Kidney capillary endothelial cell (primary cell): ENCODE measurements at places on chromosomes 6 and 20.

DNA sequence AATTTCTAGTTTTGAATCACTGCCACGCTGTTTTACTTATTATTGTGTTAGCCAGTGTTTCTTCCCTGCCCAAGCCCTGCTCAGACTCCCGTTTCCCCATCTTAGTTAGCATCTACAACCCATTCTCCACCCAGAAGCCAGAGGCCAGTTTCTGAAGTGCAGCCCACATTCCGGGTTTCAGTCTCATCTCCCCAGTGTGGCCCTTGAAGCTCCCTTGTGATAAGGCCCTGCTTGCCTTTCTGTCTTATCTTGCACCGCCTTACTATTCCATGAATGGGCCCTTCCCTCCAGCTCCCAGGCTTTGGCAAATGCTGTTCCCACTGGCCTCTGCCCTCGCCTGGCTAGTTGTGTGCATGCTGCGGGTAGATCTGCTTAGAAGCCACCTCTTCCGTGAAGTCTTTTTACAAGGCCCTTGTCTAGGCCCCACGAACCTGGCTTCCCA is 41.1 kb downstream of the TOX2 start:
- no peak for DNase-seq

DNA sequence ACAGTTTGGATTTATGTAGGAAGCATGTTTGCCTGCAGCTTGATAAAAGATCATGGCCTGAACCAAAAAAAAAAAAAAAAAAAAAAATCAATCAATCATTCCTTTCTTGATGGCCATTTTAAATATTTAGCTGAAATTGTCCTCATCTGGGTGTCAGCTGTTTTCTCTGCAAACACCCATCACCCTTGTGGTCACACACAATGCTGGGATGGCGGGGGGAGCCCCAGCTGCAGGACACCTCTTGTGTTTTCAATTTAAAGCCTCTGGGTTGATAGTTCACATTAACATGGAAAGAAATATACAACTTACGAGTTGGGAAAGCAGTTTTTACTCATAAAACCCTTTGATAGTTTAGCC is 160.4 kb downstream of the ZFP64 start:
- DNase-seq, result no peak

DNA sequence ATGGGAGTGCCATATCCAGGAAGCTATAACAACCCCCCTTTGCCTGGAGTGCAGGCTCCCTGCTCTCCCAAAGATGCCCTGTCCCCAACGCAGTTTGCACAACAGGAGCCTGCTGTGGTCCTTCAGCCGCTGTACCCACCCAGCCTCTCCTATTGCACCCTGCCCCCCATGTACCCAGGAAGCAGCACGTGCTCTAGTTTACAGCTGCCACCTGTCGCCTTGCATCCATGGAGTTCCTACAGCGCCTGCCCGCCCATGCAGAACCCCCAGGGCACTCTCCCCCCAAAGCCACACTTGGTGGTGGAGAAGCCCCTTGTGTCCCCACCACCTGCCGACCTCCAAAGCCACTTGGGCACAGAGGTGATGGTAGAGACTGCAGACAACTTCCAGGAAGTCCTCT is 56.7 kb upstream of the TMEM181 start:
- DNase-seq, result no peak

DNA sequence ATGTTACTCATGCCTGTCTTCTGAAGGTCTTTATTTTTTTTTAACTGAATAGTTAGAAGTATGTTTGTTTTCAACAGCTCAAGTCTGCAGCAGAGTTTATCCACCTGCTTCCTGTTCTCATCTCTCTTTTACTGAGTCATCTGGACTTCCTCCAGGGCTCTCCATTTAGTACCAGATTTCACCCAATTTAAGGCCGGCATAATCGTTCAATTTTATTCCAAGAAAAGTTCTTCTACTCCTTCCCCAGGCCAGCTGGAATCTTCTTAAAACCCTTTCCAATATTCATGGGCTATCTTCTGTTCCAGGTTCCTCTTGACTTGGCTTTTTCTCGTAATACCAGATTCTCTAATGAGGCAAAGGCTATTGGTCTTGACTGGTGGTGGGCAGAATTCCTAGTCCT is 79.0 kb upstream of the LAMA2 start:
- no peak for DNase-seq

GRCh38 chr6:166076625-166077024 is 91.0 kb downstream of the TBXT start:
- no peak for DNase-seq

DNA sequence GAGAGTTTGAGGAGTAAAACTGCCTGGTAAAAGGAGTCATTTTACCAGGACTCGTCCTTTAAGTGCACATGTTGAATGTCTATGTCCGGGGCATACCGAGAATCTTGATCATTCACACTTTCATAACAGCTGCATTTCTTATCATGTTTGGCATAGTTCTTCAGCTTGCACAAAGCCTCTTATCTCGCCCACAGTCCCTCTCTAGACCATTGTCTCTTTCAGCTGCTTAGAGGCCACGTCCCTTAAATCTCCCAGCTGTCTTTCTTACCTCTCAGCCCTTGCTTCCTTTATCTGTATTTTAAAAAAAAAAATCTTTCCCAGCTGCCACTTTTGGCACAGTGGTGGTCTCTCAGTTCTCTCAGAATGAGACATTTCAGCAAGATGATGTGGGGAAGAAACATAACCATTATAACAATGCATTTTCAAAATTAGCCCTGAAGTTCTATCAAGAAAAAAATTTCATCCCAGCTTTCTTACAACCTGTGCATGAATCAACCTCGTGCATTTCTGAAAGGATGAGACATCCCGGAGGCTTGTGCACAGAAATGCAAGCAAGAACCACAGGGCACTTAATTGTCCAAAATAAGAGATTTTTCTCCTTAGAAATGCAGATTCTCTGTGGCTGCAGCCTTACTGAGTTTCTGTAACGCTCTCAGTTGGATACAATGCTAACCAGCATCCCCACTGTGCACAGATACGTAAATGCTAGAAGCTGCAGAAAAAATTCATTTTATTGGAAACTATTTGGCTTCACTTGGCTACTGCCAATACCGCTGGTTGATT is 24.2 kb downstream of the RBM24 start:
- no peak for DNase-seq

GRCh38 chr20:46164254-46164653 is 46.1 kb downstream of the CD40 start:
- no peak for DNase-seq

DNA sequence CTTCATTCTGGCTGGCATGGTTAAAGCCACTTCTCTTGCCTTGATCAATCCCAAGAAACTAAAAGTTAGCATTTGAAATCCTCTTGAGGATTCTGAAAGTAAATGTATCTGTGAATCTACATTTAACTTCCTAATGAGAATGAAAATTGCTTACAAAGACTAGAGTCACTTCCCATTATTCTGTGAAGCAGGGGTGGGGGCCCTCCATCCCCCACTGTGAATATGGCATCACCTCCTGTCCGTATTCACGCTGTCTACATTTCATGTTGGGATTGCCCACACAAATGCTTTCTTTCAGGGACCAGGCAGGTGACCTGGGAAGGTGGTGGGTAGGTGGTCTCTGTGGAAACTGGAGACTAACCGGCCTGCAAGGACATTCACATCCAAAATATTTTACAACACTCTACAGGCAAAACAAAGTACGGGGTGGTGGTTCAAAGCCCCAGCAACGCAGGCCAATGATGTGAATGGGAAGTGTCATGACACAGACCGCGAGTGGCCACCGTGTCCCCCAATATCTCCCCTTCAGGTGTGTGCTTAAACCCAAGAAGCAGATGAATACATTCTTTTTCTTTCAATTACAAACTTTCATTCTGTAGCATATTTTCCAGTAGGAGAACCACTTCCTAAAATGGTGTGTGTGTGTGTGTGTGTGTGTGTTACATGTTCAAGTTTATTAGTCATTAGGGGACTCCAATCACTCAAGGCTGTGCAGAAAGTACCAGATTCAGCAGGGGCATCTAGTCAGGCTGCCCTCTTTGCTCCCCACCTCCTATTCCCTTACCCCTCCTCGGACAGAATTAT is 132.2 kb downstream of the PRND start:
- DNase-seq, result no peak

DNA sequence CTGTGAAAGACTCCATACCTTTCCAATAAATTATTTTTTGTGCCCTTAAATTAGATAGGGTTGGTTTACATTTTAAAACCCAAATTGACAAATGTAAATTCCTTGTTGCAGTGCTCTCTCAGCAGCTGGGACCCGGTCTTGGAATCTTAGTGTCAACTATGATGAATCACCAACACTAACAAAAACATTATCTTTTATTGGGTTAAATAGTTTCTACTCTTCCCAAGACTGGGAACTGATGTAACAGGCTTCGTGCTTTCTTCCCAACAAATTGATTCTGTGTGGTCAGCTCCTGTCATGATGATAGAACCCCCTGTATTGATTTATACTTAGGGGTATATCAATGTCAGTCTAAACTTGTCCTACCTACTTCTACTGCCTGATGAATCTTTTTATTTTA is 23.2 kb upstream of the AHI1 start:
- no peak for DNase-seq
